ENCODE measurements at places on chromosomes 3 and 15.

- DNase-seq = no peak
Observed at GRCh38 chr3:133871368-133872090, 24.2 kb downstream of the RAB6B start.

GRCh38 chr3:150917951-150918350 is 12.7 kb upstream of the MINDY4B start:
- no peak for DNase-seq

GRCh38 chr3:37423825-37424224 is 249.4 kb upstream of the LRRFIP2 start:
- DNase-seq = no peak

GRCh38 chr3:135240426-135240825 is 445.4 kb downstream of the EPHB1 start:
- DNase-seq = no peak

DNA sequence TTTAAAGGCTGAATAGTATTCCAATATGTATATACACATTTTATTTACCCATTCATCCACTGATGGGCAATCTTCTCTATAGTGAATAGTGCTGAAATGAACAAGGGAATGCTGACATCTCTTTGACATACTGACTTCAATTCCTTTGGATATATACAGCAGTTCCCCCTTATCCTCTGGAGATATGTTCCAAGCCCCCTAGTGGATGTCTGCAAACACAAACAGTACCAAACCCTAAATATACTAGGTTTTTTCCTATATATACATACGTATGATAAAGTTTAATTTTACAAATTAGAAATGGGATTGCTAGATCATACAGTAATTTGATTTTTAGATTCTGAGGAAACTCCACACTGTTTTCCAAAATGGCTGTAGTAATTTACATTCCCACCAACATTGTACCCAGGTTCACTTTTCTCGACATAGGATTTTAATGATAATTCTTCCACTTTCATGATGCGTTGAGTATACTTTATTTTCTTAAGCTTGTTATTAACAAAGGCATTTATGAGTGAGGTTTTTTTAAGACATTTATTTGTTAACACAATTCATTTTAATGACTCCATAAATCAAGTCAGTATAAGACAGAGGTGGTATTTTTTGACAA is 38.2 kb downstream of the VPS13C start:
- DNase-seq = no peak

DNA sequence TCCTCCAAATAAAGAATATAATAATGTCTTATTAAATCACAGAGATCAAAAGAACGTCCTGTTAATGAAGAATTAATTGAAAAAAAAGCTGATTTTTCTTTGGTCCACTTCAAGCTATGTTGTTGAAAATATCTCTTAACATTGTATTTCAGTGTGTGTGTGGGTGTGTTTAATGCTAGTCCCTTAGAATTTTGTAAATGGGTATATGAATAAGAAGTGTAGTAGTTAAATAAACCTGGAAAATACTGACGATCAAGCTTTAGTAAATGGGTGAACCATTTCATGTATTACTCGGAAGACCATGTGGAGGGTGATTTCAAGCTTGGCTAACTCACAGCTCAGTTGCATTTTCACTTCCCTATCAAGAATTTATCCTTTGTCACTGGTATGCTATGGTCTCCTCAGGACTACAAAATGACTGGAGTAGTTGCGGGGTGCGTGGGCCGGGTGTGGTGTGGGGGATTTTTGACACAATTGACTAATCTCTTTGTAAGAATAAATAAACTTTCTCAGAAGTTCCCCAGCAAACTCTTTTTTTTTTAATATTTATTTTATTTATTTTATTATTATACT is 586.4 kb downstream of the GRM7 start:
- no peak for DNase-seq

DNA sequence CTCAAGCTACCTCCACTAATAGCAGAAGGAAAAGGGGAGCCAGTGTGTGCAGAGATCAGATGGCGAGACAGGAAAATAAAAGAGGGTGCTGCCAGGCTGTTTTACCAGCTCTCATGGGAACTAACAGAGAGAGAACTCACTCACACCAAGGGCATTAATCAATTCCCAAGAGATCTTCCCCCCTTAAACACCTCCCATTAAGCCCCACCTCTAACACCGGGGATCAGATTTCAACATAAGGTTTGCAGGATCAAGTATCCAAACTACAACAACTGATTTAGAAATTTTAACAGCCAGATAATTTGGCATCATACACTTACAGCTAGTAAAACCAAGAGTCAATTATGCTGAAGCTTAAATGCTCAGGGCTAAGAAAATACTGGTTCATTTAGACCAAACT is 18.9 kb downstream of the CD200 start:
- no peak for DNase-seq

Measured in CD4-positive, alpha-beta T cell treated with Interleukin-4 for 1 hour (primary cell).